ENCODE measurements at places on chromosomes 11 and 22.

DNA sequence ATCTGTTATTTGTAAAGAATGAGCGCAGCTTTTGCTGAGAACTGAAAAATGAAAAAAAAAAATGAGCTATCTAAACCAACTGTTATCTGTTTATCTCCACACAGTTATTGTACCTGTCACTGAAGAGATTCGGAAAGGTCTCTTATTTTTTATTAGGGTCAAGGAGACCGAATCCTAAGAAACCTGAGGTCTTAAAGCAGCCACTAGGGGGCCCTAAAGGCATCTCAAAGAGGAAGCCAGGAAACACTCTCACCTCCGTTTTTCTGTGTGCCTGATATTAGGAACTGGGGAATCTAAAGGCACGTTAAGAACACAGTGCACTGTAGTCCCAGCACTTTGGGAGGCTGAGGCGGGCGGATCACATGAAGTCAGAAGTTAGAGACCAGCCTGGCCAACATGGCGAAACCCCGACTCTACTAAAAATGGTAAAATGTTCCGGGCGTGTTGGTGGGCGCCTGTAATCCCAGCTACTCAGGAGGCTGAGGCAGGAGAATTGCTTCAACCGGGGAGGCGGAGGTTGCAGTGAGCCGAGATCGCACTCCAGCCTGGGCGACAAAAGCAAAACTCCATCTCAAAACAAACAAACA lies 3.5 kb upstream of the LARGE1 start:
- DNase-seq = peak; percentile 19

- DNase-seq = no peak
Measured at GRCh38 chr22:25942115-25942855, 200.3 kb downstream of the MYO18B start.

- DNase-seq = no peak
Measured at GRCh38 chr11:66559142-66559865, 9.1 kb downstream of the CTSF start.

DNA sequence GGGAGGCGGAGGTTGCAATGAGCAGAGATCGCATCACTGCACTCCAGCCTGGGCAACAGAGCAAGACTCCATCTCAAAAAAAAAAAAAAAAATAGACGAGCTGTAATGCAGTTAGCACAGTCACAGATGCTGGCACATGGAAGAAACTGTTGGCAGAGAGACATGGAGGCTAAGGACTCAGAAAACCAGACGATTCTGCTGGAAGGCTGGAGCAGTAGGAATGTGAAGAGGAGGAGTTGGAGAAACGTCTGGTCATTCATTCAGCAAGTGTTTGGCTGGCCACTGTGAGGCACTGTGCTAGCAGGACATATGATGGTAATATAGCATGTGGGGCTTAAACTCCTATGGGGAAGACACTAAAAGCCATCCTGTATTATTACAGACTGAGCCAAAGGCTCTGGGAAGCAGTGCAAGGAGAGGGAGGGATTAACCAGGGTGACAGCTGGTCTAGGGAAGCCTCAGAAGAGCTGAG lies 5.0 kb downstream of the UQCR10 start:
- no peak for DNase-seq

- no peak for DNase-seq
Measured at GRCh38 chr22:20554824-20555223, 47.4 kb downstream of the MED15 start.
